Suprapubic skin (tissue), 4 donors: ENCODE measurements at places on chromosomes 3 and 15.

- DNase-seq, result no peak
Observed at GRCh38 chr3:113275929-113276750, 64.8 kb downstream of the BOC start.

DNA sequence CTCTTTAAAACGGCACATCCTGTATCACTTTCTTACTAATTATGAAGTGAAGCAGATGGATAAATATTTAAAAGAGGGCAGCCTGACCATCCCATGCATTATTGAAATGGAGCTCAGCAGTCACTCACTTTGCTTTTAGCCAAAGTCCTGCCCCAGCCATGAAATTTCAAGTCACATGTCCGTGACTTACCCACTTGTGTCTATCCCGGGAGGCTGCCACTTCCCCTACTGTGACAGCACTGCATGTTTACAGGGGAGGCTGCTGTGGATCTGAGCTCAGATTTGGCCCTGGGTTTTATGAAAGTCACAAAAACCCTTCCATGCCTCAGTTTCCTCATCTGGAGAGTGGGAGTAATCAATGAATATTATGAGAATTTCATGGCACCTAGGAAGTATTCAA, 17.9 kb upstream of the LRRK1 start:
- DNase-seq, result peak; percentile 26

DNA sequence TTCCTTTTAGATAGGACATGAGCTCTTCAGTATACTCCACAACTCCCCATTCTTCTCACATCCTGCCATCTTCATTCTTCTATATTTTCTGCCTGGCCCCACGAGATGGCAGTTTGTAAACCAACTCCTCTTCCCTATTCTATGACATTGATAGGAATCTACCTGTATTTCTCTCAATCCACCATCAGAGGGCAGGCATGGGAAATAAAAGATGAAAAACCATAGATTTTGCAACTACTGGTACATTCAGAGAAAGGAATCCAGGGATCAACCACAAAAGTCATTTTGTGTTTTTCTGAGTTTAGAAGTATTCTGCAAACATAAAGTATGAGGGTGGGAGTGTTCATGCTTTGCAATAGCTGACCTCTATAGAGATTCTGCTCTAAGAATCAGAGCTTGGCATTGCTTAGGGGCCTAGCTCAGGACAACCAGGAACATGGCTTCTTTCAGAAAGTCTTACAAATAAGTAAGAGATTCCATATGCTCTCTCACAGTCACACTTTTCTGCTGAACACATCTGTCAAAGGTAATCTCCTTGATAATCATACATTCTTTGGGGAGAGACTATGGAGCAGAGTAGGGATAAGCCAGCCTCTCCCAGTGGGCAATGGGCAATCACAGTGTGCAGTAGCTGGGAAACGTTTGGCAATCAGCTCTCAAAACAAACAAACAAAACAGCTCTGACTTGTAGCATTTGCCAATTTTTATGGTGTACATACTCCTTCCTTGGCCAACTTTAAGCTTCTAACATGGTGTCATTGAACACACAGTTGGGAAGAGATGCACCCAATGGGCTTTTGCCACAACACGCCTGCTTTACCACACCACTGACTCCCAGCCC, 43.1 kb upstream of the SLC25A36 start:
- DNase-seq, result no peak

DNA sequence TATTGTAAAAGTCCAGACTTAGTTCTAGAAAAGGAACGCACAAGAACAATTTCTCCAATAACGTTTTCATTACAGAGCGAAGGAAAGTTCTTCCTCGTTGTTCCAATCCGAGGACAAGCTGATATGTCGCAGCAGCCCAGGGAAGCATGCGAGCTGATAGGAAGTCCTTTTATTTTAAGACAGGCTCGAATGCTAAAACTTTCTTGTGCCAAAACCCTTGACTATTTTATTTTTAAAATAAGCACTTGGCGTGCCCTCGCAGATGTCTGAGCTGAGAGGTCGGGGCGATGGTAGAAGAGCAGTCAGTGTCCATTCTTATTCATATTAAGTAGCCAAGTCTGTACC, 433 bp upstream of the MITF start:
- no peak for DNase-seq

GRCh38 chr15:64884679-64885078, 27.0 kb upstream of the ANKDD1A start:
- DNase-seq, result no peak

DNA sequence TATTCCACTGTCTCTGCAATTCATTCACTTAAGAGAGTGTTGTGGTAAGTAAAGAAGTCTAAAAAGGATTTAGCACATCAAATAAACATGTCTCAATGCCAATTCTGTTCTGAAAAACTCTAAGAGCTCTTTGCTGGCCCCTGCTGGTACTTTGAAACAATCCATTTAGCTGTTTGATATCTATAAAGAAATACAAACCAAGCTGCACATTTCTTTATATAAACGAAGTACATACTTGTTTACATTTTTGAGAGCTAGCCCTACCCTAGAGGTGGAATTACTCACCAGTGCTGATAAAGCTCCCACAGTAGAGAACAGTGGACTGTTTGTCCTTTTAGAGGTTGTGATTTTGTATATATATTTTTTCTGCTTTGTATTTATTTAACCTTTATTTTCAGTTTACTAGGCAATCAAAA, 75.5 kb downstream of the NEDD4 start:
- DNase-seq, result no peak

DNA sequence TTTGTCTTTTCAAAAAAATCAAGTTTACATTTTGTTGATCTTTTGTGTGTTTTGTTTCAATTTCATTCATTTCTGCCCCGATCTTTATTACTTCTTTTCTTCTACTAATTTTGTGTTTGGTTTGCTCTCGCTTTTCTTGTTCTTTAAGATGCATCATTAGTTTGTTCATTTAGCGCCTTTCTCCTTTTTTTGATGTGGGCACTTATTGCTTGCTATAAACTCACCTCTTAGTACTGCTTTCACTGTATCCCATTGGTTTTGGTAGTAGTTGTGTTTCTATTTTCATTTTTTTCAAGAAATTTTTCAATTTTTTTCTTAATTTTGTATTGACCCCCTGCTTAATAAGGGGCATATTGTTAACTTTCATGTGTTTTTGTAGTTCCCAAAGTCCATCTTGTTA, 34.4 kb downstream of the PRKCI start:
- no peak for DNase-seq

- DNase-seq, result no peak
Observed at GRCh38 chr3:43035801-43036365, 56.8 kb downstream of the GASK1A start.

DNA sequence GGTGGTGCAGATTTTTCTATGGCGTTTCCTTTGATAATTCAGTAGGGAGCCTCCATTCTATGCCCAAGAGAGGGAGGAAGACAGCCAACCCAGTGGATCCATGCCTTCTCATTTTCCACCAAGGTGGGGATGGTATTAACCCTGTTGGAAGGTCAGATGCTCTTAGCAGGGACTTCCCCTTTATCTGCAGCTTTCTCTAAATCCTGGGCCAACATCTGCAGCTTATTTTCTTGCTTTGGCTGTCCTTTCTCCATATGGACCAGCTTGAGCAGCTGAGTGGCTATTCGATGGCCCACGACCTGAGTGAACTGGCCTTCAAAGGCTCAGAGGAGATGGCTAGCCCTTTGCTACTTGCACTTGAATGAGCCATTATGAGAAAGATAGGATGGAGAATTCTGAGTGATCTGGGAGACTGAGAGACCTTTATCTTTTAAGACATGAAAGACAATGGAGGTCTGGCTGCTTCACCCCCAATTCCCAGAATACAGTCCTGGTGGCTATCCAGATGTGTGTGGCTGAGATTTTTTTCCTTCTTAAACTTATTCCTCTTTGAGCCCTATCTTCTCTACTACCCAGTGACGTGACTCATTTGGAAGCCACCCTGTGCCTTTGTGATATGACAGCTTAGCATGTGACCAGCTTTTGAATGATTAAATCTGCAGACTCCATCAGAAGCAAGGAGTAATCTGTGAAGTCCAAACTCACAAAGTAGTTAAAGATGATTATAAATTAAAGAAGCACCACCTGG, 39.6 kb upstream of the TRAK1 start:
- DNase-seq, result peak; percentile 21

DNA sequence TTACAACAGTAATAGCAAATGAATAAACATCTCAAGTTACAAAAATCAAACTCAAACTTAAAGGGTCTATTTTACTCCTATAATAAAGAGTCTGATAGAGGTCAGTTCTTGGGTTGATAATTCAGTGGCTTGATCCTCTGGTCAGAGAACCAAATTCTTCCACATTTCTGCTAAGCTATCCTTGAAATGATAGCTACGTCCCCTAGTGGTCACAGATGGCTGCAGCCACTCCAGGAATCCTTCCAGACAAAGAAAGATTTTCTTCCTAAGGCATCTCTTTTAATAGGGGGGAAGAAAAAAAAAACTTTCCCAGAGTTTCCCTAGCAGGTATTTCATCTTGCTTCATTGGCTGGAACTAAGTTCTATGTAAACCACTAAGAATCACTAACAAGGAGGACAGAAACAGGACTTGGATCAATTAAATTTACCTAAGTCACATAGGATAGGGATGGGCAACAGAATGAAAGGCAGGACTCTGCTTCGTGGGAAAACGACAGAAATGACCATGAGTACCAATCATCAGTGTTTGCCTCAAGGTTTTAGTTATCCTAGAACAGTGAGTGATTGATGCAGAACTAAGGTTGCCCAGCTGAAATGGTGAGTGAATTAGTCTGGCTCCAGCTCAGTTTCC, 160.7 kb downstream of the STAC start:
- DNase-seq, result no peak
